MCF 10A (cell line): ENCODE measurements at places on chromosomes 4 and X. TPM values are rescaled to one million over a fixed set of nuclear protein-coding genes. Genes with fewer than 3 reads are reported as not detected.

The SYN1 gene
- total RNA-seq, result 0.27 and 0.49 TPM in 2 replicates

The HELQ gene
- total RNA-seq, result 12.8 and 14.4 TPM in 2 replicates

DNA sequence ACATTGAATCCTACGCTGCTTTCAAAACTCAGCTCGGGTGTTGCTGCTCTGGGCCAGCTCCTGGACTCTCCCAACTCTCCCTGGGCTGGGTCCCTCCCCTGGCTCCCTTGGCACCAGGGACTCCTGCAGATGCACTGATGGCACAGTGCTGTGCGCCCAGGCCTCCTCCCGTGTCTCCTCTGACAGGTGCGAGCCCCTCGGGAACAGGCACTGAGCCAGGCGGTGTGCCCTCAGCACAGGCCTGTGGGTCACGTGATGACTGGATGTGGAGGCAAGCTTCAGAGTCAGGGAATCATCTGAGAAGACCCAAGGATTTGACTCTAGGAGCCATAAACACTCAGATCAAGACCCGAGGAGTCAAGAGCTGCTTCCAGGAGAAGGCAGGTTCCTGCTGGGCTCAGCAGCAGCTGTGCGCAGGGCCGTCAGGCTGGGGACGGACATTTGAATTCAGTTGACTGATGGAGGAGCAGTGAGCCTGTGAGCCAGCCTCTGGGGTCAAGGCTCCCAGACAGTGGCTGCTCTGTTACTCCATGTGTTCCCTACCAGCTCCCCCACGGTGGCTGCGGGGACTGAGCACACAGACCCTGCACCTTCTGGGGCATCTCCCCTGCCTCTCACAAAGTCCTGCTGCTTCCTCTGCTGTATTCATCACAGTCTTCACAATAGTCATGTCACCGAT is 33.0 kb downstream of the NAT8L start:
- no peak for DNase-seq

The PAGE1 gene
- not detected in 2 replicates for total RNA-seq

GRCh38 chr4:7557456-7557855 is 122.7 kb upstream of the PSAPL1 start:
- DNase-seq, result peak; percentile 50

DNA sequence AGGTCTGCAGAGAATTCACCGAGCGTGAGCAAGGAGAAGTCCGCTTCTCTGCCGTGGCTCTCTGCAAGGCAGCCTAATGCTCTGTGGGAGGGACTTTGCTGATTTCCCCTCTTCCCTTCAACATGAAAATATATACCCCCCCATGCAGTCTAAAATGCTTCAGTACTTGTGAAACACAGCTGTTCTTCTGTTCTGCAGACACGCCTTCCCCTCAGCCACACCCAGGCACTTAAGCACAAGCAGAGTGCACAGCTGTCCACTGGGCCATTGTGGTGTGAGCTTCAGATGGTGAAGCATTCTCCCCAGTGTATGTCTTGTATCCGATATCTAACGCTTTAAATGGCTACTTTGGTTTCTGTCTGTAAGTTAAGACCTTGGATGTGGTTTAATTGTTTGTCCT is 11.3 kb downstream of the UCHL1 start:
- DNase-seq, result no peak

DNA sequence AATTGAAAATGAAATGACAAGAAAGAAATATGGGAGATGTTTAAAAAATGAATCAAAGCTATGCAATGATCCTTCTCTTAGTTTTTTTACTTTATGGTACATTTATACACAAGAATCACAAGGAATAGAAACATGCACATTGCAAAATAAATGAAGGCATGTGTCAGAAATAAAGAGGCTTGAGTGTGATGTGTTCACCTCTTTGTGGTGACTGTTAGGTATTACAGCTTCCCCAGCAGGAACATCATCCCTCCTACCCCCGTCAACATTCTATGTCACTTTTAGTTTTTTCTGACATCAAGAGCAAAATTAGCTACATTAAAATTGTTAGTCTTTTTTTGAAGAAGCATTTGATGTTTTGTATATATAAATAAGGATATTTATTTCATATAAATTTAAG is 214.8 kb downstream of the SLC4A4 start:
- DNase-seq, result peak; percentile 41

The MAP7D2 gene
- total RNA-seq, result 0.19 TPM in 1 of 2 replicates, not detected in the other

- peak; percentile 45 for DNase-seq
Observed at GRCh38 chr4:185204238-185204910, 574 bp upstream of the CFAP97 start.

The FLNA gene
- total RNA-seq, result 1,218 and 1,231 TPM in 2 replicates

The ARSD gene
- total RNA-seq, result 20.6 and 21.5 TPM in 2 replicates

GRCh38 chr4:4693258-4693657 is 151.4 kb upstream of the STX18 start:
- DNase-seq, result peak; percentile 81

DNA sequence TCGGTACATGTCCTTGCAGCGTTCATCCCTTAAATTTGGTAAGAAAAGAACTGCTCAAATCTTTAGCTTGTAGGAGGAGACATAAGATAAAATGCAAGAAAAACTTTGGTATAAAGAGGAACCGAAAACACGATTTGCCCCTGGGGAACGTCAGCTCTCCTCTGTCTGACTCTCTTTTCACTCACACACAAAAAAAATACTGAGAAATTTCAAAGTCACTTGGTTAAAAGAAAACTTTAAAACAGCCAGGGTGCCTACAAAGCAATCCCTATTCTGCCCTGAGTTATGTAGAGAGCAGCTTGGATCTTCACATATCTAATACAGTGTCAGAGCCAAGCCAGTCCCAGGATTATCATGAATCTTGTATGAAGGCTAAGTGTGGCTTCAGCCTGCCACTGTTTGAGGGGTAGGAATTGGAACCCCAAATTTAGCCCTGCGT is 248.5 kb upstream of the CXXC4 start:
- no peak for DNase-seq

The TMEM144 gene
- total RNA-seq, result 4.4 and 6.4 TPM in 2 replicates

GRCh38 chr4:180557348-180557747 is 1685.9 kb upstream of the TENM3 start:
- peak; percentile 23 for DNase-seq

The STOX2 gene
- total RNA-seq, result 1.1 TPM in 2 replicates

The UNC5C gene
- total RNA-seq, result not detected in 2 replicates

GRCh38 chr4:138669479-138670315 is 345.9 kb upstream of the NOCT start:
- peak; percentile 11 for DNase-seq

DNA sequence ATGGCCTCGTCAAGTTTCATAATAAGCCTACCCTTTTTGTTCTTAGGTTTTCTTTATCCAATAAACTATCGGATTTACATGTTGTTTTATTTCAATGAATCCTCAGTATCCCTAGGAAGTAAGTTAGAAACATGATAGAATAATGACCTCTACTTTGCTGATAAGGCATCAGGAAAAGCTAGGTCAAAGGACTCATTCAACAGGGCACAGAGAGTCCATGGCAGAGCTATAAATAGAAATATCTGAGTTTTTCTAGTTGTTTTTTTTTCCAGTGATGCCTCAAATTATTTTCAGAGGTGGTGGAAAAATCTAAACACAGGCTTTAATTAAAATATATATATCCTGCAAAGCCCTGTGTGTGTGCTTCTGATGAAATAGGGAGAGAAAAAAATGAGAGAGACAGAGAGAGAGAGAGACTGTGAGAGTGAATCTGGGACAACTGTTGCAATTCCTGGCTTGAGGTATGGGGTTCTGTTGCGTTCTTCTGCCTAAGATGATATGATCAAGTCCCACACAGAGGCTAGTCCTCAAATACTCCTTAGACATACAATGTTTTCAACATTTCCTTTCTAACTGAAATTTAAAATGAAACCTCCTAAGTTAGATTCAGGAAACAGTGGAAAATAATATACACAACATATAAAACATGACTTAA is 139.9 kb downstream of the HDX start:
- no peak for DNase-seq

GRCh38 chr4:48898733-48899431 is 7.7 kb downstream of the OCIAD2 start:
- peak; percentile 50 for DNase-seq

DNA sequence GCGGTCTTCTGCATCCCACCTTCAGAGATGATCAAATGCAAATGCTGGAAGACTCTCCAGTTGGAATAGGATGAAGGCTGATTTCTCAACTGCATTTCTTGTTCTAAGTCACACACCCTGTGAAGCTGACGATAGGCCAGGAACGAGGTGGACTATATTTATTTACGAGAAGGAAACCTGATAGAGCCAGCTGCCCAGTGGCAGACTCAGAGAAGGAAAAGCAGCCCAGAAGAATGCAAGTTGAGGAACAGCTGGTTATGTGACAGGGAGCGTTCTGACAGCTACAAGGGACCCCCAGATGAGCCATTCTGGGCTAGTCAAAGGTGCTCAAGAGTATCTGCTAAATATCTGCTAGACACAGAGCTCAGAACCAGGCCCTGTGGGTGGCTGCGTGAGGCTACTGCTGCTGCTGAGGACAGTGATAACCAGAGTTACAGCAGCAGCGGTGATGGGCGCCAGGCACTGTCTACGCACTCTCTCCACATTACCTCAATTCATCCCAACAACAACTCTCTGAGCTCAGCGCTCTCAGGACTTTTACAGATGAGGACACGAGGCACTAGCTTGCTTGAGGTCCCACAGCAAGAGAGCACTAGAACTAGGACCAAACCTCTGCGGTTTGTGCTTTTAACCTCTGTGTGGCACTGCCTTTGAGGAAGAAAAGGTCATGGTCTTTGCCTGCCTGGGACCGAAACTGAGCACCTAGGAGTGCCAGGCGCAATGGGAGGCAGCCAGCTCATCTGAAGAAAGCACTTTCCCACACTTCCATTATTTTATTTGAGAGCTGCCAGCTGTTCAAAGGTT is 69.0 kb downstream of the GATB start:
- DNase-seq, result no peak

The SMARCAD1 gene
- total RNA-seq, result 38.1 and 44.1 TPM in 2 replicates

DNA sequence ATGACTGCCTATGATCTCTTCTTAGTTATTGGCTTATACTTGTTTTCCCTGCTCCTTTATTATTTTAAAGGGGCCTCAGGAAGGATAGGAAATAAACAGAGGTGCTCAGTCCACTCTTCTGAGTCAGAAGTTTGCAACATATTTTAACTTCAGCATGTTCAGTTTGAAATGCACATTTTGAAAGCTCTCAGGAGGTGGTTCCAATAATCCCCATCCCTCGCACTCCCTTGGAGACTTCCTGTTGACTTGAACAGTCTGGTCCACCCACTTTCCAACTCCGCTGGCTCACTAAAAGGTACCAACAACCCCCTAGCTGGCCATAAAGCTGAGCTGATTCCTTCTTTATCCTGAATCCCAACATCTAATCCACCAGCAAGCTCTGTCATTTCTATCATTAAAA is 78.3 kb upstream of the DUSP21 start:
- peak; percentile 5 for DNase-seq

- no peak for DNase-seq
Observed at GRCh38 chr4:157291071-157291470, 70.5 kb downstream of the GRIA2 start.

GRCh38 chr4:98110929-98111328 is 32.3 kb downstream of the STPG2 start:
- no peak for DNase-seq

DNA sequence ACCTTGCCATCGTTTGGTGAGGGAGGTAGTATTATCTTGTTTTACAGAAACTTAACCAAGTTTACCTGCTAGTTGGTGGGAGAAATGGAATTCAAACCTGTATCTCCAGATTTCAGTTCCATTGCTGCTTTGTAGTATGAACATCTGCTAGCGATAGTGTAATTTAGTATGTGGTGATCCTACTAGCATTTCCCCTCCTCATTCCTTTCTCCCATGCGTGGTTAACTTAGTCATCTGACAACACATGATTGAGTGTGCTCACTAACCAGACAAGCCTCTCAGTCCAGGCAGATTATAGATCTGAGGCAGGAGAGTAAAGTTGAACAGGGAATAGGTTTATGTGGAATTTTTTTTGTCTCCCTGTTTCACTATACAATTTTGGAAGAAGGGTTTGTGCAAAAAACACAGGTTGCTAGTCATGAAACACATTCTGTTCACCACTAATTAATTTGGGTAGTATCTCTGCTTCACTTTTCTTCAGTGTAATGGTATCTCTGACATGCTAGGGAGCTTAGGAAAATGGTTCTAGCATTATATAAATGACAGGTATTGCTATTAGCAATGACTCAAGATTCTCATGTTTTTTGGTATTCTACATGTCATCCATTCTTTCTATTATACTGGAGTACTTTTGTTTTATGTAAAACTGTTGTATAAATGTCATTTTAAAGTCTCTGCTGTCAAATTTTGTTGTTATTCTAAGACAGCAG is 21.7 kb downstream of the RBPJ start:
- peak; percentile 59 for DNase-seq
